Stimulated activated naive CD4-positive, alpha-beta T cell (primary cell): ENCODE measurements at places on chromosomes 6 and 20.

DNA sequence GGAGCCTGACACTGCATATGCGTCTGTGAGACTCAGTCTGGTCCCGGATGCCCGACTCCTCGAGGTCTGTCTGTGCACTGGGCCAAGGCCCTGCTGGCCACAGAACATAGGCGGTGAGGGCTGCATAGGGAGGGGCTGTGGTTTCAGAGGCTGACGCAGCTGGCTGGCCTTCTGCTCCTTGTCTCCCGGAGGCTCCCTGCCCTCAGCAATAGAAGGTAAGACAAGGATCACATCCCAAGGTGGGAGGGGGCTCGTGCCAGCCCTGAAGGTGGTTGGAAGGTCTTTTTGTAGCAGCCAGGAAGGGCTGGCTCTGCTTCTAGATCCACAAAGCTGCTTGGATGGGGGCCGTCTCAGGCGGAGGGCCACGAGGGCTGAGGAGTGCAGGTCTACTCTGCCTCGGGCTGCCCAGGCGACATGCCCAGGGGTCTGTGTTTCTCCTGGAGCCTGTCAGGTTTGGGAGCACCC, 239.8 kb upstream of the SULF2 start:
- no peak for DNase-seq

- no peak for DNase-seq
These were observed 9.9 kb upstream of the ULBP3 start for GRCh38 chr6:150078788-150079187.

GRCh38 chr6:98782772-98783171, 51.6 kb upstream of the POU3F2 start:
- no peak for DNase-seq

DNA sequence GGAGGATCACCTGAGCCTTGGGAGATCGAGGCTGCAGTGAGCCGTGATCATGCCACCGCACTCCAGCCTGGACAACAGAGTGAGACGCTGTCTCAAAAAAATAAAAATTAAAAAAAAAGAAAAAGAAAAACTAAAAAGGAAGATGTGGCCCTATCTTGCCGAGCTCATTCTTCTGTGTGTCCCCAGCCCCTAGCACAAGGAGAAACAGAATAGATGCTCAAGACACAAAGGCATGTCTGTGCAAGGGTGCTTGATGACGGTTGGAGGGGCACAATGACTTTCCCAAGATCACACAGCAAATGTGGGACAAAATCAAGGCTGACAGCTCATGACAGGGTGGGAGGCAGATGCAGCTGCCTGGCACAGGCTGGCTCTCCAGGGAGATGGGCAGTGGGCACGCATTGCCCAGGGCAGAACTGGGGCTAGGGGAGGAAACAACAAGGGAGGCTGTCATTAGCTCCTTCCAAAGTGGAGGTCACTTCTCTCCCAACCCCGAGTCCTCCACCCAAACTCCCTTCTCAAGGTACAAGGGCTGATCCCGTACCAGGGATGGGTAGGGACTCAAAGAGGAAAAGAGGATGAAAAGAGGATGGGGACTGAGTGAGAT, 775 bp upstream of the NRSN2 start:
- no peak for DNase-seq

DNA sequence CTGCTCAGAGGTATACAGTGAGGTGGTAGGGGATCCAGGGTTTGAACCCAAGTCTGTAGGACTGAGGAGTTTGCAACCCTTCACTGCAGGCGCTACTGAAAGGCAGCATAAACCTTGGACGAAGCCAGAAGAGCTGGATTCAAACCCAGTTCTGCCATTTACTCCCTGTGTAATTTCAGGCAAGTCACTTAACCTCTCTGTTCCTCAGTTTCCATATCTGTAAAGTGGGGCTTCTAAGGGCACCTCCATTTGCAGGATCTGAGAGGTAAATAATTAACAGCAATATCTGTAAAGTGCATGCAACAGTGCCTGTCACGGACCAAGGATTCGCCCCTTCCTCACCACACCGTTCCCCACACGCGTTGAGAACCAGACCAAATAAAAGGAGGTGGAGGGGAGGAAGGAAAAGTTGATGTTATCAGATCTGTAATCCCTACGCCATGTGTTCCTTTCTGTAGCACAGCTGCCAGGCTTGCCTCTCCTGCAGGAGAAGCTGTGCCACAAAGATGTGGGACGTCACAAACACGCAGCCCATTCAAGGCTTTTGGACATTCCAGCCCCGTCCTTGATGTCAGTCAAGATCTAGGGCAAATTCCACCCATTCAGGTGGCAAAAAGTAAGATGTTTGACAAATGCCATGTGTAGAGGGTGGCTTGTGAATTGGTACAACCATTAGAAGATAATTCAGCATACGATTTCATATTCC, 9.8 kb downstream of the RIPOR3 start:
- no peak for DNase-seq

GRCh38 chr6:18219591-18219990, 44.7 kb downstream of the DEK start:
- DNase-seq, result no peak

- no peak for DNase-seq
These were observed 40.3 kb downstream of the MGME1 start for GRCh38 chr20:18009116-18009515.

- no peak for DNase-seq
These were observed at the start of gene STMND1 for GRCh38 chr6:17101422-17102257. TSS of gene STMND1 (plus strand) at chr6:17102050. CDS start at chr6:17102258, 208 bp downstream.

DNA sequence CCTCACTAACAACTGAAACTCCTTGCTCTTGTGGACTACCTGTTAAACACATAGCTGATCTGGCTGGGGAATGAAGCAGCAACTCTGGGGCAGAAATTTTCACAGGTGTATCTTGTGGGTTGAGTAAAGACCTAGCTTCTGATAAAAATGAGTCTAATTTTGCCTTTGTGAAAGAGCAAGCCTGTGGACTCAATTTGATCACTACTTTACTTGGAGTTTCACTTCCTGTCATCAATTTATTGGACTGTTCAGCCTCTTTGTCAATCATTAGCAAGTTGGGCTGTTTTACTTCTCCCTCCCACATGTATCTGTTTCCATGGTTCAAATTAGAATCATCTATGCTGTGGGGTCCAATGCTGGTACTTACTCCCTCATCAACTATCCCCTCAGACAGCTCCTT, 29.6 kb upstream of the CRIP3 start:
- no peak for DNase-seq

DNA sequence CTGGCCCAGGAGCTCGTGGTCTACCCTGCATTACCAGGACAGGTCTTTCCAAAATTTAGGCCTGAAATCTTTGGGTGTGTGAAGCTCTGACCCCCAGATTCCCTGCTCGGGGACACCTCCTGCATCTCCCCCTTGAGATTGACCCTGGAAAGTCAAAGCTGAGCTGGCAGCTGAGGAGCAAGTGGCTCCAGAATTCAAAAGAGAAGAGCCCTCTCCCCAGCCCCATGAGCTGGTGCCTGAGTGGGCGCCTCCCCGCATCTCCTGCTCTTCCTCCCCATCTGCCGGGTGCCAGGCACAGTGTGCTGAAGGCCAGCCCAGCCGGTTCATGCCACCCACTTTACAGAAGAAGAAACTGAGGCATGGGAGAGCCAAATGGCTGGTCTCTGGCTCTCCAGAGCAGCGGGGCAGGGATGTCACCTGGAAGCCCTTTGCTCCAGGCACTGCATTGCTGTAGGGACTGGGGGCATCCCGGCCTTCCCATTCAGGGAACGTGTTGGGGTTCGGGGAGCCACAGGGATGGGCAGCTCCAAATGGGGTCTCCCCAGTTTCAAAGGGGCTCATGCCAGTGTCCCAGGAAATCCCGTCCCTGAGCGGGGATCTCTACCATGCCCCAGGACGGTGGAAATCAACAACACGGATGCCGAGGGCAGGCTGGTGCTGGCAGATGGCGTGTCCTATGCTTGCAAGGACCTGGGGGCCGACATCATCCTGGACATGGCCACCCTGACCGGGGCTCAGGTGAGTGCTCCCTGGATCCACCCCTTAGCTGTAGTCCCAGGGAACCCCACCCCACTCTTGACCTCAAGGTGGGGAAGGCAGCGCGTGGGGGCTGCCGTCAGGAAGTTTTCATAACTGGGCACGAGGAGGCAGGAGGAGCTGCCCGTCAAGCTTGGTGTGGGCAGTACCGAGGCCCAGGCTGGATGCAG, 20.5 kb downstream of the NPEPL1 start:
- DNase-seq, result no peak

DNA sequence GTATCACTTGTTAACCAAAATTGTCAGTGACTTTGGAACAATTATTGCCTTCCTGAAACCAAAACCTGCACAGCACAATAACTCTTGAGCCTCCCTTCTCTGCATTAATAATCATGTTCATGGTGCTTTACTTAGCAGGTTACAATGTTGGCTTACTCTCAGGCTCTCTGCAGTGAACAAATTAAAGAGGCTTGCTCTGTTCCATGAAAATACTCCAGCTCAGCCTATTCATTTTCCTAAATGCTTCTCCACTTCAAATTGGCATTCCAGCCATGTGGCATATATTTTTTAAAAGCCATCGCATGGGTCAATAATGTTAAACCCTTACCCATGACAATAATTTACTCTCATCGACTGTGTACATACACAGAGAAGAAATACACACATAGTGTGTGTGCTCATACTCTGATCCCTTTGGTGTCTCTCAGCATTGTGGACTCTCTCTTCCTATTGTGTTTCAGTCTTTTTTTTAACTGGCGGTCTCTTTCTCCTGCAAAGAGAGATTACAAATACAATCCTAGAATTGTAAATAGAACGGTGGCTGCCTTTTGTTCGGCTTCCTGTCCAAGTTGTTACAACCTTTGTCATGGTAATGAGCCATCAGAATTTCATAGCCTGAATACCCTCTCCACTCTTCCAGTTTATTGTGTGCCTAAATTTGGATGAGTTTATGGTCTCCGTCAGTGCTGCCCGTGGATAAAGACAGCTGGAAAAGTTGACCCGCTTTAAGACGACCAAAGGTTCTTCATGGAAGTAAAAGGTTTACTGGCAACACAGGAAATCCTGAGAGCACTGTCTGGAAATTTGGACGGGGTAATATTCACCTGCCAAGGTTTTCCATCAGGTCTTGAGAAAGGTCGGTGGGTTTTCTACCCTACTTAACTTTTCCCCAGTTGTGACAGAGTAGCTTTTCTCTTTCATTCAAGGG, 263.6 kb downstream of the CD83 start:
- DNase-seq, result no peak

DNA sequence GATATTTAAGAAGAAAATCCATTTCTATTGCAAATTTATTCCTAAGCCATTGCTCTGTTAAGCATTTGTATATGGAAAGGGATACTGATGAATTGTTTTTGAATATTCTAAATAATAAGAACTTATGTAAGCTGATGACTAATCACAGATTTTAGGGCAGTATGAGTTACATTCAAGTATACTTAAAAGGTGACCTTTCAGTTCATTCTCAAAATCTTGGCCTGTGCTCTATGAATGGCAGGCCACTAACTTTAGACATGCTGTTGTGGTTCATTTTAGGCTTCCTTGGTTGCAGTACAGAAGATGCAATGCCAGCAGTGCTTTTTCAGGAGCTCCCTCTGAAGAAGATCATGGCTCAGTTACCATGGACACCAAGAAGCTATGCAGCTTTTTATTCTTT, 380.4 kb downstream of the CENPW start:
- no peak for DNase-seq

DNA sequence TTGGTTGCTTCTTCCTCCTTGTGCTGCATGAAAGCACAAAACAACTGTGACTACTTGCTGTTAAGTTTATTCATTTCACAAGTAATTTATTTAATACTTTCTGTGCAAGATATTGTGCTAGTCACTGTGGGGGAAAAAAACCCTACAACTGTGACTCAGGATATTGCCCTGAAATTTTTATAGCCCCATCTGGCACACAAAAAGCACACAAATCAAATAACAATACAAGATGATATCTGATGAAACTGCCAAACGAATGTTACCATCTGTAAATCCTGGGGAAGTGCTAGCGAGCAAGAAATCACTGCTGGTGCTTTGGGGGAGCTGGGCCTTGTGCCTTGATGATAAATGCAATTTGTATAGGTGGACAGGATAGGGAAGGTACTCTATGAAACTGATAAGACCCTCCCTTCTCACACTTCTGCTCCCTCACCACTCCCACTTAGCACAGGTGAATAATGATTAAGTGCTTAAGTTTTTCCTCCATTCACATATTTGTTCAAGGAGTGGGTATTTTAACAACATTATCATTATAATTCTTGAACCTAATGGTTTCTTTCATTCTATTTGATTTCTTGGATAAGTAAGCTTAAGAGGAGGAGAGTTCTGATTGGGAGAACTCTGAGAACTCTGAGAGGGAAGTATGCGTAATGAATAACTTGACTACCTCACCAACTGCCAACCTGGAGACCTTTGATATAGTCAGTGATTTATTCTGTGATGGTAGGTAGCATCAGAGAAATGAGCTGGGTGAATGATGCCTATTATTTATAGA, 115.3 kb downstream of the RTN4IP1 start:
- DNase-seq, result no peak

- DNase-seq, result no peak
These were observed 6.4 kb upstream of the ABHD16B start for GRCh38 chr20:63854766-63855362.

- no peak for DNase-seq
These were observed 117.6 kb downstream of the MRPL14 start for GRCh38 chr6:44009425-44010321.

DNA sequence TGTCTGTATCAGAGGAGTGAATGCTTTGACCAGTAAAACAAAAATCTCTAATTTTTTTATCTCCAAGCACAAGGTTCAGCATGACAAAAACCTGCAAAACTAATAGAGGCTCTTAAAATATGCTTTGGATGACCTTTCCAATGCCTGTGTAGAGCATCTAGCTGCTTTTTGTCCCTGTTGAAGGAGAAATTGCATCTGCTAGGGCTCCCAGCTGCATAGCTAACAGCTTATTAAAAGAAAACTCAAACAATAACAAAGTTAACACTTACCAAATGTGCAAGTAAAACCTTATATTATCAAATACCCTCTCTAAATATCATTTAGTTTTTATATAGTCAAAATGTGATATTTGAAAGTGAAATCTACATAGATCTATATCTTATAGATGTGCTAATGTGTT, 378.6 kb downstream of the CD109 start:
- no peak for DNase-seq

DNA sequence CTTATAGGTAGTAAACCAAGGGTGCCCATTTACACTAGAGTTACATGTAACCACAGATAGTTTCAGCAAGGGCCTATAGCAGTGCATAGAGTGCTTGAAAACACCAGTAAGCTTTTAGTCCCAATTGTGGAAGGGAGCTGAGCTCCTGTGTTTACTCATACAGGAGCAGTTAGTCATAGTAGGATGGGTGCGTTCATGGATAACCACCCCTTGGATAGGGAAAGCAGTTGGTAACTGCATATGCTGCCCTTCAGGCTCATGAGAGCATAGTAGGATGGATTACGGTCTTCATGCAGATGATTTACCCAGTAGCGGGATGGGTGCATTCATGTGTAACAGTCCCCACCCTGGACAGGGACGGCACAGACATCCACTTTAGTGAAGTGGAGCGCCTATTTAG, 45.1 kb downstream of the OR2B6 start:
- no peak for DNase-seq
